ENCODE measurements at places on chromosomes 3 and 15.

- DNase-seq, result no peak
Measured at GRCh38 chr3:126486360-126486847, 10.7 kb upstream of the ZXDC start.

DNA sequence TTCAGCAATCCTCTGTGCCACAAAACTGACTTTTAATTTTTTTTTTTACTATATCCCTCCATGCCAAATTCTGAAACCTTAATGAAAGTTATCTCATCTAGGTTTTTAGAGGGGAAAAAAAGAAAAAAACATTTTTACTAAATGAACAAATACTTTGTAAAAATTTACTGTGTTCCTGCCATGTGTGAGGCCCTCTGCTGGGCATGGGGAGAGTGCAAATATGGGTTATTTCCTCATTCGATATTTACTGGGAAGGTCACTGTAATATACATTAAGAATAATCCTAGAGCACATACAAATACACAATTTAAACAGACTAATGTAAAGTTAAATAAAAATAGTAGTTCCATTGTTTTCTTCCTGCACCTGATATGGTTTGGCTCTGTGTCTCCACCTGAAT, 215.0 kb downstream of the GRM7 start:
- no peak for DNase-seq

DNA sequence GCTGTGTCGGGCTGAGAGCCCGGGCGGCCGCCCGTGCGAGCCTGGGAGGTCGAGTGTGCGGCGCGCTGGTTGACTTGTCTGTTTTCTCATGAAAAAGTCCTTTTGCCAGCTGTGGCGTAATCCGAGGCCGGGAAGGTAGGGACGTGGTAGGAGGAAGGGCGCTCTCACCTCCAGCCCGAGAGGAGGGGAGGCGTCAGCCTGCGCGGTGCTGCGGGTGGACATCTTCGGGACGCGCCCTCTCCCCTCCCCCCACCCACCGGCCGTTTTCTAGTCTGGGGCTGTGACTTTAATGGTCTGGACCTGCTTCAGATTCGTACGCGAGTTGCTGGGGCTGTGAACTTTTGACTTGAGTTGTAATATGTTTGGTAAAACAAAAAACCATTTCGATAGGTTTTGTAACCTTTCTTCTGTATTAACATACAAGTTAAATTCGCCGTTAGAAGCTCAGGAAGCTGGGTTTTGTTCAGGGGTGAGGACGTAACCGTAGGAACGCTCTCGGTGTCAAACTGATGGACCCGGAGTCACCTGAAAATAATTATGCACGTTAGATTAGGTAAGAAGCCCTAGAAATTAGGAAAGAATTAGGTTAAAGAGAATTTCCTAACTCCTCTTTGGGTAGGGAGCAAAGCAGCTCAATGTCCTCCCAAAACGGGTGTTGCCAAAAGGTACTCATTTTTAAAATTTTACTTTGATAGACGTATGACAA, 762 bp downstream of the NCK1 start:
- DNase-seq, result peak; percentile 23

GRCh38 chr3:141405025-141405424, 36.7 kb downstream of the ZBTB38 start:
- no peak for DNase-seq

GRCh38 chr3:15081960-15082664, 16.8 kb downstream of the RBSN start:
- no peak for DNase-seq

- DNase-seq, result no peak
Measured at GRCh38 chr3:24211381-24211780, 266.3 kb downstream of the NR1D2 start.

GRCh38 chr3:43506644-43507043, 115.2 kb downstream of the ANO10 start:
- no peak for DNase-seq

GRCh38 chr3:79845546-79845945, 77.7 kb upstream of the ROBO1 start:
- DNase-seq, result no peak

Measured in stimulated activated CD8-positive, alpha-beta memory T cell treated with anti-CD3 and anti-CD28 coated beads, Interleukin-4, amount 100 ng/mL, for 24 hours (primary cell).